ENCODE measurements at places on chromosomes 3 and 15.

GRCh38 chr3:184848934-184849333 lies 37.0 kb downstream of the VPS8 start:
- DNase-seq: no peak

DNA sequence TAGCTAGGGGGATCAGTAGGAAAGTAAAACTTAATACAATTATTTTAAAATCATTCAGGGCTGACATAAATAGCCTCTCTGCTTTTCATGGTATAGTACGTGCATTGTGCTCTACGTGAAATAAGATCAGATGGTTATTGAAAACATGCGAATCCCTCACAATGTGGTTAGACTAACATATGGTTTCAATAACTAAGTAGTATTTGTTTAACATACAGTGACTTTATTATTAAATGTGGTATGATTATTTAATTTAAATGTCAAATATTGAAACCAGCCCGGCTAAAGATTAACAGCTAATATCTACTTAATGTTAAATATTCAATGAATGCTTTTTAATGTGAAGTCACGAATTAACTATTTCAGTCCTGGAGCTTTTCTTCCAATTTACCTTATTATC lies 473.9 kb upstream of the THBS1 start:
- no peak for DNase-seq

- peak; percentile 90 for DNase-seq
These were observed 37.1 kb upstream of the APEH start for GRCh38 chr3:49636883-49637609.

GRCh38 chr3:62870321-62870720 lies 4.9 kb downstream of the CADPS start:
- DNase-seq: peak; percentile 70

GRCh38 chr3:4461468-4462090 lies 5.5 kb downstream of the SUMF1 start:
- DNase-seq: no peak

GRCh38 chr3:170603770-170604510 lies 18.1 kb upstream of the SLC7A14 start:
- DNase-seq: no peak

GRCh38 chr3:146189519-146190173 lies 28.7 kb upstream of the PLOD2 start:
- peak; percentile 69 for DNase-seq

- DNase-seq: peak; percentile 78
These were observed 60.2 kb upstream of the SLC4A7 start for GRCh38 chr3:27544372-27544865.

GRCh38 chr3:64673159-64673715 lies 14.6 kb downstream of the ADAMTS9 start:
- DNase-seq: no peak

DNA sequence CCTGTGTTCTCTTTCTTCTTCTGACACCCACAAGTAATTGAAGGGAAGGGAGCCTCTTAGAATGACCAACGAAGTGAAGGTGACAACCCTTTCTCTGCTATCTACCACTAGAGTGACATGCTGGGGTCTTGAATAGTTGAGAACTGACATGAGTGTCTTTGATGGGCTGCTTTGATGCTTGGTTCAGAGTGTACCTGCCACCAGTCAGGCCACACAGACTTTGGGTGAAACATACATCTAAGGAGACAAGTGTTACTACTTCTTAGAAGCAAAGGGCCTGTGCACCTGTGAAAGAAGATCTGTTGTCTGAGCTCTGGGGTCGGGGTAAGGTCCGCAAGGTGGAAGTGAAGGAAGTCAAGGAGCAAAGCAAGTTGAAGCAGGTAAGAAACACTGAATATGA lies 1040.7 kb upstream of the CFAP20DC start:
- DNase-seq: no peak

DNA sequence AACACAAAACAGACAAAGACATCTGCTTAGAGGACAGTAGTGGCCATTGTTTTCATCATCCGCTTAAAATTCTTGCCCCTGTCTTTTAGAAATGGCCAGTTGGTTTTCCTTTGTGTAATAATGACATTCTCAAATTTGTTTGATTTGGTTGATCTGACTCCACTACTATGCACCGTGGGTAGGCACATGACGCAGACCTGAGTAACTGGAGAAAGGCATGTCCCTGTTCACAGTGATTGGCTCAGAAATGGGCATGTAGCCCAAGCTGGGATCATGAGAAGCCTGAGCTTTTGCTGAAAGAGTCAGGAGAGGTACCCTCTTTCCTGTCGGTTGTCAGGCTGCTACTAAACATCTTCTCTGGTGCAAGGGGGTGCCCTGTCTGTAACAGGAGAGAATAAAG lies 36.6 kb upstream of the MAGI1 start:
- peak; percentile 59 for DNase-seq

DNA sequence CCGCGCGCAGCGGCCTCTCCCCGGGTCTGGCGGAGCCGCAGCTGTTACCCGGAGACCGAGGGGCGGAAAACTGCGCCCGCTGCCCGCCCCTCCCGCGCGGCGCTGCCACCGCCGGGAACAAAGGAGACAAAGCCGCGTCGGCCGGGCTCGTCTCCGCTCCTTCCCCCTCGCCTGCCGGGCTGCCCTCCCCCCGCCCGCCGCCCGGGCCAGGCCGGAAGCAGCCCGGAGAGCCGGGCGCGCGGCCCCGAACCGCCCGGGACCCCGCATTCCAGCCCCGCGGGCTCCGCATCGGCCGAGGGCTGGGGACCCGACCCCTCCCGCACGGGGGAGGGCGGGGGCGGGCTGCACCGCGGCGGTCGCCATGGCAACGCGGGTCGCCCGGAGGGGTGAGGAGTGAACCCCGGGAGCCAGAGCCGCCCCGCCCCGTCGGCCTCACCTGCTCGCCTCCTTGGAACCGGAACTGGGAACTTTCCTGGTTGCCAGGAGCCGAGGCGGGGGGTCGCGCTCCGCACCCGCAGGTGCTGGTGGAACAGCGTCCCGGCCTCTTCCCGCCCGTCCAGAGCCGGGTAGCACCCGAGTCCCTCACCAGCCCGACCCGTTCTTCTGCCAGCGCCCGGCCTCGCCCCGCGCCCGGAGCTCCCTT lies 448 bp downstream of the PLXNB1 start:
- DNase-seq: peak; percentile 68

DNA sequence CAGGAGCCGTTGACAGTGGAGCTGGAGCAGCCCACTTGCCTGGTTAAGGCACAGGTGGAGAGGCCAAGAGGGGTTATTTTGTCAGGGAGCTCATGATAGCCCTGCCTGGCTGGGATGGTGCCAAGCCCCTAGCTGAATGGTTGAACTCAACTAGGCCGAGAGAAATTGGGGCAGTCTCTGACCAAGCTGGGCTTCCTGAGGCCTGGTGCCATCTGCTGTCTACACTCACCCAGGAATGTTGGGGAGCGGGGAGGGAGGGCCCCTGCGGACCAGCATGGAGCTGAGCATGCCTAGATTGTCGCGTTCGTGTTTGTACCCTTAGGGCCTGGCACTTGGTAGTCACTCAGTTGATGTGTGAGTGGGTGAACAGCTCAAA lies 1.2 kb downstream of the BRPF1 start:
- peak; percentile 55 for DNase-seq

GRCh38 chr3:190338717-190339116 lies 16.5 kb upstream of the CLDN1 start:
- DNase-seq: peak; percentile 100

GRCh38 chr3:153163393-153163724 lies 1.3 kb downstream of the RAP2B start:
- peak; percentile 39 for DNase-seq

DNA sequence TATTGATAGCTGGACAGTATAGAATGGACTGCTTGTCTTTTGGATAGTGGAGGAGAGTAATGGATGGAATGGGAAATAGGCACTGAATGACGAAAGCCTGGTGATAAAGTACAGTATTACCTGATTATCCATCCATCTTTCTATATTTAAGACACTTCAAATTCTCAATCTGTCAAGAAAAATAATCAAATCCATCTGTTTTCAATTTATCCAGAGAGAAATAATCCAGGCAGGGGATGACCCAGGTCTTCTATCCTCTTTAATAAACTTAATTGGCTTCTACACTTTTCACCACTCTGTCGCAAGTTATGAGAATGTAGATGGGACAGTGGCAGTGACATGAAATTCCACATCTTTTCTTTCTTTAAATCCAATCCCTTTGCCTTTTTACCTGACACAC lies 420.3 kb upstream of the PDZRN3 start:
- DNase-seq: no peak

- DNase-seq: no peak
These were observed 25.4 kb downstream of the ACP3 start for GRCh38 chr3:132342610-132343009.

DNA sequence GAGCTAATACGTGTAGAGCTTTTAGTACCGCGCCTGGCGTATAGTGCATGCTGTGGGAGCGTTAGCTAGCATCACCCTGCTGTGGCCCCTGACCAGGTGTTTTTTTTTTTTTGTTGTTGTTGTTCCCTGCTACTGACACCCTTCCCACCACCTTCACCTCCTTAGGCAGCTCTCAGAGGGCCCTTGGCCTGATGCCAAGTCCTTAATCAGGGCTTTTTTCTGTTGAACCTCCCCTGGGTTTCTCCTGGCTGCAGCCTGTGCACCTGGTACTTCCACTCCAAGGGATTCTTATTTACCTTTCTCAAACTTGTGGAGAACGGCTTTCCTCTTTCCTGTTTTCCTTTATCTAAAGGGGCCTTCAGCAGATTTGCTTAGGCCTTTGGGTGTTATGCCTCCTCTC lies 53.3 kb downstream of the SLC7A14 start:
- no peak for DNase-seq

GRCh38 chr3:186786922-186787321 lies 3.5 kb downstream of the EIF4A2 start:
- no peak for DNase-seq

DNA sequence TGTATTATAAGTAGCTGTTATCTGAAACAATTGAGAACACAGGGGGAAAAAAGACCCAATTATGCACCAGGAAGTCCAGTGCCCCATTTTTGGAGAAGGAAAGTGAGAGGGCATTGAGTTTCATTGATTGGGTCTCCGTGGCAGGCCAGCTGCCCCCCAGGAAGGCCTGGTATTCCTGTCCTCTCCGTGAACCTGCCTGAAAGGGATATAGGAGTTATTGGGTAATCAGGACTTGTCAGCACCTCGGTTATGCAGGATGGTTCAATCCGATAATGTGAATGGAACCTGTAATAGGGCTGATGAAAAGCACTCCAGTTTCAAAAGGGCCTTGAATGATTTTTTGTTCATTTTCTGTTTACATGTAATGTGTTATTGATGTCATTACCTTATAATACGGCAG lies 122.0 kb upstream of the RARB start:
- peak; percentile 11 for DNase-seq

DNA sequence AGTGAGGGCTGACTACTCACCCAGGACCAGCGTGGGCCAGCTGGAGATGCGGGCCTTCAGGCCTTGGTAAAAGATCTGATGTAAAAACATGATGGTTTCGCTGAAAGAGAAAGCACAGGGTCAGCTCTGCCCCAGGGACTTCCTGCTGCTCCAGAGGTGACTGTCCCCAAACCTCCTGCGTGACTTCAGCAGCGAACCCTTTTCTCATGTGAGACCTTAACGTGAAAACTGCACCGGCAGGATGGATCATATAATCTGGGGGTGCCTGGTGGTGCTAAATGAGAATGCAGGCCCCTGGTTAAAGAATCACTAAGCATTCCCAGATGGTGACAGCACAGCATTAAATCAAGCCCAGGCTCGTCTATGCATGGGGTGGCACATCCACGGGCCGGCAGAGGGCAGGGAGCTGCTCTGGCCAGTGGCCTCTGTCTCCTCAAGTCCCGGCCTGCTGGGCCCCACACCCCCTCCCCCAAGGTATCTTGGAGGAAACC lies 55.4 kb downstream of the RASGRF1 start:
- peak; percentile 41 for DNase-seq
